GM23248 (cell line): ENCODE measurements at places on chromosomes 16 and 17.

DNA sequence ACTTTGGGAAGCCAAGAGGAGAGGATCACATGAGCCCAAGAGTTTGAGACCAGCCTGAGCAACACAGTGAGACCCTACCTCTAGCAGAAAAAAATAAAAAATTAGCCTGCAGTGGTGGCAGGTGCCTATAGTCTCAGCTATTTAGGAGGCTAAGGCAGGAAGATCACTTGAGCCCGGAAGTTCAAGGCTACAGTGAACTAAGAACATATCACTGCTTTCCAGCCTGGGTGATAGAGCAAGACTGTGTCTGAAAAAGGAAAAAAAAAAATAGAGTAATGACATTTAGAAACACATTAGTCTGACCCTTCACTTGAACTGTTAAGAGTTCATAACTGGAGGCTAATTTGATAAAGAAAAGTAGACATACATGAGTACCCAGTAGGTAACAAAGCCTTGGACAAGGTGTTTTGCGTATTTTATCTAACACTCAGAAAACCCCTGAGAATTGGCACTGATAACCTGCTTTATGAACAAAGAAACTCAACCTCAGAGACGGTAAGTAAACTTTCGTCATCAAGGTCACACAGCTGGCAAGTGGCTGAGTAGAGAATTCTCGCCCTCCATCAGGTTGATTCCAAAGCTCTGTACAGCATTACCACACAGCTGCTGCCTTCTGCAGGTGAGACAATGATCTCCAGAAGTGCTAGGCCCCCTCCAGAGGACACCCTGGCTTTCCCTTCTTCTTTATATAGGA, 101.1 kb downstream of the SMG6 start:
- no peak for DNase-seq

GRCh38 chr16:11262915-11263314, 6.2 kb downstream of the TNP2 start:
- no peak for DNase-seq

- DNase-seq, result no peak
Measured at GRCh38 chr17:50635982-50636803, 1.5 kb downstream of the ABCC3 start.

GRCh38 chr16:72568502-72568901, 396.5 kb upstream of the PMFBP1 start:
- no peak for DNase-seq

DNA sequence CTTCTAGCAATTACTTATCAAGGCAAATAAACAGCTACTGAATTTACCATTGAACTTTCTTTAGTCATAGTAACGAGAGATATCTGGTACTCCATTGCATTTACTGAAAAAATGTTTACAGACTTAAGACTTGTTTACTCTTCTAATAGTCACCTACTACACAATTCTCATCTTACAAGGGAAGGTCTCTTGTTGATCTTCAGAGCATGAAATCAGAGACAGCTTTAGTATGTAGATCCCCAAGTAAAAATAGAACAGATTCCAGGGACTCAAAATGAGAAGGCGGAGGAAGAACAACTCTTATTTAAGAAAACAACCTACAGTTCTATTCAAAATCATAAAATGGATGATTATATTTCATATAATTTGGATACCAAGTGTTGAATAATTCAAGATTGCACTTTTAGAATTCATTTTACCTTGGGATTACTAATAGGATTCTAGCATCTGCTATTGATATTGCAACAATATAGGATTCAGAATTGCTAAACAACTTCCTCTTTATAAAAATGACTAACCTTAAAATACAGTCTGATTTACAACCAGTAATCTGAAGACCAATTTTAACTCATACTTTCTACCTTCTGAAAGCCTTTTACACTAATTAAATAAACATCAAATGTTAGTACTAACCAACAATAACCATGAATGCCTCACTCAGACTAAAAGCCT, 20.8 kb downstream of the UBE2G1 start:
- DNase-seq, result peak; percentile 31

DNA sequence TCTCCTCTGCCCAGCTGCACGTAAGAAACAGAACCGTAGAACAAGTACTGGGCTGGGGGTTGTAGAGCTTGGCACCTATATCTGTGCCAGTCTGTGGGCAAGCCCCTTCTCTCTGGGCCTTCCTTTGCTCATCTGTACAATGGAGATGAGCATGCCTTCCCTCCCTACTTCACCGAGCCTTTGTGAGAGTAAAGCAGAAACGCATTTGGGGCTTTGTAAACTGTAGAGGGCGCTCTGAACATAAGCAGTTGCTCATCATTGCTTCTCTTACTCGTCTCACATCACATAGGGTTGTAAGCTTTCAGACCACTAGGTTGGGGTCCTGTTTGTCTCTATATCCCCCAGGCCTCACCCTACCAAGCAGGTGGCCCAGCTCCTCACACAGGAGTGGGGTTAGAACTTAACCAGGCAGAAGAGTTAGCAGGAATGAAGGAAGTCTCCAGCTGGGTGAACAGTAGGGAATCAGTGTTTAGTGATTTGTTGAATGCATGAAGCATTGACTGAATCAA, 15.1 kb downstream of the SAMD14 start:
- DNase-seq, result peak; percentile 86

DNA sequence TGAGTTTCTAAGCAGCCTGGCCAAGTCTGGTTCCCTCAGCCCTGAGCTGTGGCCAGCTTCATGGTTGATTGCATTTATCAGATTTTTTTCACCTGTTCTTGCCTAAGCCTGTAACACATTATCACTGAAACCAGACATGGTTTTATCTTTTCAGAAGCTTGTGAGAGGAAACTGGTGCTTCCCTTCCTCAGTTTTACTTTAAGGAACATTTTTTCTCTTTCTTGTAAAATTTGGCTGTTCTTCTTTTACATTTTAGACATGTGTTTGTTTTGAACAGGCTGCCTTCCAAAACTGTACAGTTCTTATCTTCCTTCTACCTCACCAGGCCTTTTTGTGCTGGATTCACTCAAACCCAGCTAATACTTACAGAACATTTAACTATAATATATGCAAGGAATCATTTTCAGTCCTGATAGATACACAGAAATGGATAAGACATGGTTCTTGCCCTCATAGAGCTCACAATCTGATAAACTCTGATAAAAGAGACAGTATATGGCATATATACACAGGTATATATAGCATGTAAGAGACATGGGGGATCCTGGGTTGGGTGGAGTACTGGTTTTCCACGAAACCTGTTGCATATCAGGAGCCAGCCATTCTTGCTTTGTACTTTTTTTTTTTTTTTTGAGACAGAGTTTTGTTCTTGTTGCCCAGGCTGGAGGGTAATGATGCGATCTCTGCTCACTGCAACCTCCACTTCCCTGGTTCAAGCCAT, 44.5 kb downstream of the ZNRF1 start:
- no peak for DNase-seq

GRCh38 chr17:75844530-75845057, 390 bp upstream of the UNC13D start:
- no peak for DNase-seq

GRCh38 chr17:42698736-42699414, 16.5 kb downstream of the CNTNAP1 start:
- DNase-seq, result peak; percentile 76

DNA sequence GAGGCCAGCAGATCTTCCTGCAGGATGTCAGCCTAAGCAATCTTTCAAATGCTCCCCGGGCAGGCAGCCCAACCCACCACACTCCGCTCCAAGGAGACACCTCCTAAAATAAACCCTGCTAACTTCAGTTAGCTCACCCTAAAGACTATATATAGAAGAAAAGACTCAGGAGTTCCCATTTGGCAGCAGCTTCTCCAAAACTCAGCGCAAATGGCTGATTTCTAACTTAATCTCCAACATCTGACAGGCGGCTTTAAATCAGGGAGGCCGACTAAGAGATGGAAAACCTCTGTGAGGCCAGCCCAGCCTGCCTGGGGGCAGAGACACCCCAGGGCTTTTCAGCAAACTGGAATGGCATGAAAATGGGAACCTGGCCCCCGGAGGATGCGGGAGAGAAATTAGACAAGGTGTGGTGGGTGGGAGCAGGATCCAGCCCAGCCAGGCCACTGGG, 91.6 kb downstream of the XYLT1 start:
- peak; percentile 70 for DNase-seq

GRCh38 chr16:62478903-62479458, 442.7 kb upstream of the CDH8 start:
- no peak for DNase-seq

DNA sequence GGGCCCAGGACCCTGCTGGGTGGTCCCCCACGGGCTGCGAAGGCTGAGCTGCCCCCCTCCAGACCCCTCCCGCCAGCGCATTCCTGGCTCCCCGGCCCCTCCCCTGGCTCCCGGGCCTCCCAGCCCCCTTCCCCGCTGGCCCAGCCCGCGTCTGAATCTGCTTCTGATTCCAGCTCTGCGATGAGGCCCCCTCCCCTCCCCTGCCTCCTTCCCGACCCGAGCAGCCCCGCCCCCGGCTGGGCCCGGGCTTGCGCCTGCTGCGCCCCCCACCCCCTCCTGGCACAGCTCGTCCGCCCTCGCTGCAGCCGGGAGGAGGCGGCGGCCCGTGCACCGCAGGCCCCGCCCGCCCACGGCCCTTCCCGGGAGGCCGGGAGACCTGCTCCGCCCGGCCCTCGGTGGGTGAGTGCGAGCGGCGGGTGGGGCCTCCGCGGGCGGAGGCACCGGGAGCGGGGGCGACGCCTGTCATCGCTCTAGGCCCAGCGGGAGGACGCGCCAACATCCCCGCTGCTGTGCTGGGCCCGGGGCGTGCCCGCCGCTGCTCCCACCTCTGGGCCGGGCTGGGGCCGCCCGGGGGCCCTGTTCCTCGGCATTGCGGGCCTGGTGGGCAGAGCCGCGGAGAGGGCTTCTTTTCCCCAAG, at the start of gene NTN3:
Gene NTN3, plus strand, starts transcription at position 282 of the 637 bp plus-strand sequence. CDS start 405 bp downstream, outside the sequence.
- DNase-seq, result peak; percentile 58

DNA sequence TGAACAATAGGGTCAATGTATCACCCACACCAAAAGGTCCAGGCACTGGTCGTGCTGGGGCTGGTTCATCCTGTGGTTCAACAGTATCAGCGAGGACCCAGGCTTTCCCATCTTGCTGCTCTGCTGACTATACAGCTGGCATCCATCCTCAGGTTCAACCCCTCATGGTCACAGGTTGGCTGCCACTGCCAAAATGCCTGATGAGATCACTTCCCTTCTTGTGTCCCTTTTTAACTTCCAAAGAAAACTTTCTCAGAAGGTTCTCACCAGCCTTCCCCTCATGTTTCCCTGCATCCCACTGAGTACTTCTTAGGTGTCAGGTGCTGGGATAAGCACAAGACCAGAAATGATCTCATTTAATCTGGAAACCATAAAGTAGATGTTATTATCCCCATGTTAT, 25.7 kb downstream of the CLEC16A start:
- peak; percentile 41 for DNase-seq

DNA sequence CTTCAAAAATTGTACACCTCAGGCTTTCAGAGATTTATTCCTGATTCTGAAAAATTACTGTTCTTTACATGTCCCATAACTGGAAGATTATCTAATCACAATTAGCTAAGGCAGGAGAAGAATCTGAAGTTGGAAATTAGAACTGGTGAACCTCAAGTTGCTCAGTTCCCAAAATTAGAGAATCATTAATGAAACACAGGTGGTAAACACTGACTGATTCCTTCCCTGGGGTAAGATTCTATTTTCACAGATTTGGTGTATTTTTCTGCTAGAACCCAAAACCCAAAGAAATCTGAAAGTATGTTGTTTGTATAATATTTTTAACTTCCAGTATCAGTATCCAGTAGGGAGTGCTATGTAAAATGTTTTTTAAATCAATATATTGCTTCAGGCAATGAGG, 25.7 kb downstream of the PHKB start:
- no peak for DNase-seq

GRCh38 chr16:30443631-30444030, 2.0 kb downstream of the SEPHS2 start:
- no peak for DNase-seq

GRCh38 chr17:83002118-83002805, 77.1 kb upstream of the METRNL start:
- no peak for DNase-seq

DNA sequence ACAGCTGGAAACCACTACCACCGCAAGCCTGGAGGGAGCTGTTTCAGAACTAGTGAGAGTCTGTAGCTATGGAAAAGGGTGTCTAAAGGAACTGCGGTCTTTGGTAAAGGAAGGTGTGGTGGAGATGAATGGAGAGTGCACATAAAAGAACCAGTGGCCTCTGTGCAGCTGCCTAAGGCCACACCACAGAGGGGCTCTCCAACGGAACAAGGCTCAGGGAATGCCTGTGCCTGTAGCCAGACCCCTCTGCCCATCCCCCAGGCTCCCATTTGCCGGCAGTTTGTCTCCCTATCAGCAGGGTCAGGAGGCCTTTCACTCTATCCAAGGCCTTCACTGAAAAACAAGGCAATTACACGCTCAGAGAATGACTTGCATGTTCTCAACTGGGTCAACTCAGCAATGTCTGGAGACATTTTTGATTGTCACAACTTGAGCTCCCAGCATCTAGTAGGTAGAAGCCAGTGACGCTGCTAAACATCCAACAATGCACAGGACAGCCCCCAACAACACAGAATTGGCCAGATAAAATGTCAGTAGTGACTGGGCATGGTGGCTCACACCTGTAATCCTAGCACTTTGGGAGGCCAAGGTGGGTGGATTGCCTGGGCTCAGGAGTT, 3.3 kb upstream of the FDXR start:
- no peak for DNase-seq

- no peak for DNase-seq
Measured at GRCh38 chr17:32471652-32472051, 15.1 kb upstream of the CDK5R1 start.

GRCh38 chr17:2050300-2051060, 4.4 kb upstream of the HIC1 start:
- DNase-seq, result peak; percentile 85

DNA sequence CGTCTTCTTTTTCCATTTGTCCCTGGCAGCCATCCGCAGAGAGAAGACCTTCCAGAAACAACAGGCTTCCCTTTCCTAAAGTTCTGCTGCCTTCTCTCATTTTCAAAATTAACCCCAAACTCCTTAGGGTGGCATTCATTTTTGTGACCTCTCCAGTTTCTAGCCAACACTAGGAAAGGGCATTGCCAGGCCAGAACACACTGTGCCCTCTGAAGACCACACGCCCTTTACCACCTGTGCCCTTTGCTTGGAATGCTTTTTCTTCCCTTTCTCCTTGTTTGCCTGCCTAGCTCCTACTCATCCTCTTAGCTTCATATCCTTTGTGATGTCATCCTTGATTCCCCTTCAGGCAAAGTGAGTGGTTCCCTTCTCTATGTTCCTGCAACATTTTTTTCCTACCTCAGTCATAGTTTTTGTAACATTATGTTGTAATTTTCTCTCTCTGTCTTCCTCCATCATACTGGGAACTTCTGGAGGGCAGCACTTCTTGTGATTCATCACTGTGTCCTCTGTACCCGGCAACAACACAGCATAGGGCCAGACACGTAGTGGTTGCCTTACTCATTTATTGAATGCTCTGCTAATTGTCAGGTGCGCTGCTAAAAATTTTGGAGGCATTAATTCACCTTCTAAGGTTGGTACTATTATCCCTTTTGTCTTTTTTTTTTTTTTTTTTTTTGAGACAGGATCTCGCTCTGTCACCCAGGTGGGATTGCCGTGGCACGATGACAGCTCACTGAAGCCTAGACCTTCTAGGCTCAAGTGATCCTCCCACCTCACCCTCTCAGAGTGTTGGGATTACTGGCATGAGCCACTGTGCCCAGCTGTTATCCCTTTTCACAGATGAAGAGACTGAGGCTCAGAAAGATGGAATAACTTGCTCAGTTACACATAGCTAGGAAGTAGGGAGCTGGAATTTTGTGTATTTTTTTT, 1.0 kb downstream of the KAT8 start:
- peak; percentile 94 for DNase-seq
